ENCODE measurements at places on chromosomes 5 and 9.

DNA sequence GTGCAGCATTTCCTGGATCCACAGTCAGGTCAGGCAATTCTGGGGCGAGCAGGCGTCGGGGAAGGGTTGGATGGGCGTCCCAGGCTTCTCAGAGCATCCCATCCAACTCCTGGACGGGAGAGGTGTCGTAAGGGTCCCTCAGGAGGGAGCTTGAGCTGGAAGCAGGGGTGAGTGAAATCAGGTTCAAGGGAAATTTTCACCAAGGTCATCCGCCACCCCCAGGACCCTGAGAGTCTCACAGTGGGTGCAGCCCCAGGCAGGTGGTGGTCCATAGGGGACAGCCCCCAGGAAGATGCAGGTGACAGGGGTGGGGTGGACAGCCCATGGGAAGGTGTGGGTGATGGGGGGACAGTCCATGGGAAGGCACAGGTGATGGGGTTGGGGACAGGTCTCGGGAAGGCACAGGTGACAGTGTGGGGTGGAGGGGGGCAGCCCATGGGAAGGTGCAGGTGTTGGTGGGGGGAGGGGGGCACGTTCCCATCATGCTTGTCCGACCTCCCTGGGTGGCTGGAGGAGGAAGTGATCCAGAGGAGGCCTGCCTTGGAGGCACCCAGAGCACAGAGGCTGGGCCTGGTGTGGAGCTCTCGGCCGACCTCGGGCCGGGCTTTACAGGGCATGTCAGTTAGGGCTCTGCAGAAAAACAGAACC, 48.9 kb downstream of the AHRR start:
- DNase-seq = no peak

- DNase-seq = no peak
Measured at GRCh38 chr5:179217956-179218942, 127.0 kb downstream of the ADAMTS2 start.

DNA sequence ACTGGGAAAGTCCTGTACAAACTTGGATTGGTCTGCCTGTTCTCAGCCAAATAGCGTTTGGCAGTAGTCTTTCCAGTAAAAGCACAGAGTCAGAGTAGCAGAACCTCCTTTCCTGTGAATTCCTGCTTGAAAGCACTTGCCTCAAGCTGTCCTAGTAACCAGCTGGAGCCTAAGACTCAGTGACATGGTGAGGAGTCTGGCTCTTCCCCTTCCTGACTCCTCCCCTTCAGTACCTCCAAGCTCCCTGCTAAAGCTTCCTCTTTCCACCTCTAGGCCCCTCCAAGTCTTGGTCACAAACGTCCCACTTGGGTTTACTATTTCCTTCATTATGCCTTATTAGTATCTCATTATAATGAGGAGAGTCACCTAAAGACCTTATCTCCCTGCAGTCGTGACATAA, 21.4 kb upstream of the FAM81B start:
- no peak for DNase-seq

DNA sequence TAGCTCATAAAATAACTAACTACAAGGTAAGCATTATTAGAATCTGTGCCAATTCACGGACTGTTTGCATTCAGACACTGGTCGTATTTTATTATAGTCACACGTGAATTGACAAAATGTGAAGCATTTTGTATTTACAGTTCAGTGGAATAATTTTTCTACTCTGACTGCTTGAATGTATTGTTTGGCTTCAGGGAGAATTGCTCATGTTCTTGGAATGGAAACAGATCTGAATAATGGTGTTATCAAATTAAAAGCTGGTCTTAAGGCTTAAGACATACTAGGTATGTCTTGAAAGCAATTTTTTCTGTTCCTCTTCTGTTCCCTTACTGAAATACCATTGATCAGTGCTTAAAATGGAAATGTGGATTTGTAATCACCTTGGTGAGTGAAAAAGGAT, 543.7 kb upstream of the TLE4 start:
- DNase-seq = no peak

DNA sequence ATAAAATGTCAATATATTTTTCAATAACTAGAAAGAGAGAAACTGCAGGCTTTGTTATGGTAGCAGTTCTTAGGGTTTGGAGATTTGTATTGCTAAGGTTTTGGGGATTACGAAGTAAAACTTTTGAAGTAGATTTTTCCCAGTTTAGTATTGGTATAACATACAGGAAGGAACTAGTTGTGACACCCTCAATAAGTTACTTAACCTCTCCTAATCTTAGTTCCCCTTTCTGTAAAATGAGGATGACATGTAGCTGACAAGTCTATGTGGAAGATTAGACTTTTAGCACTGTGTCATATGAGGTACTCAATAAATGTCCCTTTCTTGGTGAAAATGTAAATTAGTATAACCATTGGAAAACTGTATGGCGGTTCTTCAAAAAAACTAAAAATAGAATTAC, 73.4 kb upstream of the ATG10 start:
- DNase-seq = no peak

DNA sequence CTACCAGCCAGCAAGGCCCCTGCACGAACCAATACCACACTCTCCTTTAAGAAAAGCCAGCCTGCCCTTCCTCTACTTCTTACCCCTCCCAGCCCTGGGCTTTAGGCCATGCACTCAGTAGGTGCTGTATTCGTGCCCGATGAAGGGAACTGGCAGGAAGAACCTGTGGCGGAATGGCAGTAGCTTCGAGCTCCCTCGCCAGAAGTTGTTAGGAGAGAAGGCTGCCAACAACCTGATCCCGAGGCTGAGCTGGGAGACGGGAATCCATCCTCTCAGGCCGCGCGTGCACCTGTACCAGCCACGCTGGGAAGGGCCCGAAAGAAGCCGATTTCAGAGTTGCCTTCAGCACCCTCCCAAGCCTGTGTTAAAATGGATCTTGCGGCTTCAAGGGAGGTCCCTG, 45.3 kb upstream of the AKNA start:
- DNase-seq = no peak

GRCh38 chr5:52657247-52657645, 130.5 kb upstream of the ITGA1 start:
- DNase-seq = no peak

DNA sequence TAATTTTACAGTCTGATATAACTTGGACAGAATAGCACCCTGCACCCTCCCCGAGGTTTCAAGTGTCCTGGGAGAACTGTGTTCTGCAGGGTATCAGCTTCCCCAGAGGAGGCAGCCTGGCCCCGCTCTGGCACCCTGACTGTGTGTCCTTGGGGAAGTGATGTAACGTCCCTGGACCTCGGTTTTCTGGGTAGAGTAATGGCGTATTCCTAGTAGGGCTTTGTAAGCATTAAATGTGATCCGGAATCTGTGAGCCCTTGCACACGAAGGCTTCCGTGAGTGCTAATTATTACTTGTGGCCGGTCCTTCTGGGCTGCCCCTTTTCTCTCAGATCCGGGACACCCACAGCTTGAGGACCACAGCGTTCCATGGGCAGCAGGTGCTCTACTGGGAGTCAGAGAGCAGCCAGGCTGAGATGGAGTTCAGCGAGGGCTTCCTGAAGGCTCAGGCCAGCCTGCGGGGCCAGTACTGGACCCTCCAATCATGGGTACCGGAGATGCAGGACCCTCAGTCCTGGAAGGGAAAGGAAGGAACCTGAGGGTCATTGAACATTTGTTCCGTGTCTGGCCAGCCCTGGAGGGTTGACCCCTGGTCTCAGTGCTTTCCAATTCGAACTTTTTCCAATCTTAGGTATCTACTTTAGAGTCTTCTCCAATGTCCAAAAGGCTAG, 1.0 kb upstream of the CACFD1 start:
- no peak for DNase-seq

GRCh38 chr9:131500377-131500776, 2.3 kb upstream of the POMT1 start:
- peak; percentile 80 for DNase-seq

DNA sequence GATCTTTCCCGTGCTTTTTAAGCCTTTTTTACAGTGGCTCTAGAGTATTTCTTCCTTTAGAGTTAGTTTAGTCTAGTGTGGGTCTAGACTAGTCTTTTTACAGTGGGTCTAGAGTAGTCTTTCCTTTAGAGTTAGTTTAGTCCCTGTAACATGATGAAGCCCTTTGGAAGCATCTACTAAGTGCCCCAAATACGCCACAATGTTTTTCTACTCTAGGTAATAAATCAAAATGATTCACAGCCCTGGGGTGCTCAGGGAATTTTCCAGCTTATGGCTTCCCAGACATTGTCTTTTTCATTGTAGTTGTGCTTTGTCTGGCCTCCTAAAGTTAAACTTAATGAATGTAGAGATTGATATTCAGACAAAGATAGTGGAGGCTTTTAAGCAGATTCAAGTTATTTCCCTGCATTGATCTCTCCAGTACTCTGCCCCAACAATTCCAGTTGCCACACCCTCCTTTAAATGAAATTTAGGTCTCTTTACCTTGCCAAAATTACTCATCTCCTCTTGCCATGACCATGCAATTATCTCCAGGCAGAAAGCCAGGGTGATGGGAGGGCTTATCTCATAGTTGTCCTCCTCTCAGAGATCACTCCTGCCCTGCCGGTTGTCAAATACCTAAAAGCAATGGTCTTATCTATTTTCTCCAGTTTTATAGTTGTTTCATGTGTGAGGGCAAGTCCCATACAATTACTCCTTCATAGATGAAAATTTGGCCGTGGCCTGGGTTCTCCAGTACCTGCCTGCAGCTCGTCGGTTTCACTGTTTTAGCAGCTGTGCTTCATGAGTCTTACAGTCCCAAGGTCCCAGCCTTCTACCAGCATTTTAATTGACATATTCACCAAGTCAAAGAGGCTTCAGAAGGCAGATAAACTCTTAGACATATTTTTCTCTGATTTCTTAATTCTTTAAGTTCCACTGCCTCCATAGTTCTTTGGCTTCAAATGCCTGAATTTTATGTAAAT, 794.0 kb upstream of the COX7C start:
- DNase-seq = no peak

DNA sequence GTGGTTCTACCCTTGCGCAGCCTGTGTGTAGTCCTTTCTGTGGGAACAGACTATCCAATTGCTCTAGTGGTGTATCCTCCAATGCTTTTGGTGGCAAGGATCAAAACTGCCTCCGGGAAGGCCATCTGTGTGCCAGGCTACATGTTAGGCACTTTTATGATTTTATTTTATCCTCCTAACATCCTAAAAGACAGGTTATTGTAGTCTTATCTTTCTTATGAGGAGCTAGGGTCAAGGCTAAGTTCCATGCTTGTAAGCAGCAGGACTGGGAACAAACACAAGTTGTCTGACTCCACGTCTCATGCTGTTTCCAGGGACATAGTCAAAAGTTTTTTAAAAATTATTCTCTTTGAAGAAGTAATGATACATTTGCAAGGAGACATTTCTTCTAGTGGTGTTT, 278.7 kb upstream of the ADAMTSL1 start:
- DNase-seq = no peak

- no peak for DNase-seq
Measured at GRCh38 chr5:51395245-51395644, 12.0 kb downstream of the ISL1 start.

DNA sequence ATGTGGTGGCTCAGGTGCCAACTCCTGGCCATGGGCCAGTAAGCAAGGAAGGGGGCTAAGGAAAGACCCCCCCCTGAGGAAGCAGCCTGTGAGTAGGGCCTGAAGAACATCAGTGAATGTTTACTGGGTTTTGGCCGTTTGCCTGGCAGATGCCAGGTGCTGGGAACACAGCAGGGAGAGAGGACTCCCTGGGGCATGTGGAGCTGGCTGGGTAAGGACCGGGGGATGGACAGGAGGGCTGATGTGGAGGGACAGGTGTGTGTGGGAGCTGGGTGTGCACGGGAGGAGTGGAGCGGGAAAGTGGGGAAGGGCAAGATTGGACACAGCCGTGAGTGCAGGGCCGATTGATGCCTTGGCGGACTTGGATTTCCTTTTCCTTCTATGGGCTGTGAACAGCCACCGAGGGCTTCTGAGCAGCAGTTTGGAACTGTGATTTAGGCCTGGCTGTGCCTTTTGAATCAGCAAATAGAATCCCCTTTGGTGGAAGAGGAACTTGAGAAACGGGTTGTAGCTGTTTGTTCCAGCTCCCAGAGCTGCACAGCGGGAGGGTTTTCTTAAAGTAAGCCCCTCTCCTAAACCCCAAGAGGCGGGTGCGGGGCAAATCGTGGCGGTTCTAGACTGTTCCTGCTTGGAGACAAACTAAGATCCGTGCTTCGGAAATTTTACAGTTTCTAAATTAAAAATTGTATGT, 3.1 kb downstream of the HMCN2 start:
- DNase-seq = no peak

DNA sequence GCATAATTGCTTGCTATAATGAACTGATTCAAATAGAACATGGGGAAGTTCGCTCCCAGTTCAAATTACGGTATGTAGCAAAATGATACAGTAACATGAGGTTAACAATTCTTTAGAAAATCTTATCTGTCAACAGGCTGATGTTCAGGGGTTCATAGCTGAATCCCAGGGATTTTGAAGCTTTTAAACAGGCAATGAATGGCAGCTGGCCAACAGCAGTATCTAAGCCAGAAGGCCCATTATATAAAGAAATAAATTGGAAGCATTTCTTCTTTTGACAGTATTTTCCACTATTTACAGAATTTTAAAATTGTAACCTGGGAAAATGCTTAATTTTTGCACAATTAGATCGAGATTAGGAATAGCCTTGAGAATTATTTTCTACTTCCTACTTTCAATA, 126.8 kb downstream of the PDE8B start:
- DNase-seq = no peak

DNA sequence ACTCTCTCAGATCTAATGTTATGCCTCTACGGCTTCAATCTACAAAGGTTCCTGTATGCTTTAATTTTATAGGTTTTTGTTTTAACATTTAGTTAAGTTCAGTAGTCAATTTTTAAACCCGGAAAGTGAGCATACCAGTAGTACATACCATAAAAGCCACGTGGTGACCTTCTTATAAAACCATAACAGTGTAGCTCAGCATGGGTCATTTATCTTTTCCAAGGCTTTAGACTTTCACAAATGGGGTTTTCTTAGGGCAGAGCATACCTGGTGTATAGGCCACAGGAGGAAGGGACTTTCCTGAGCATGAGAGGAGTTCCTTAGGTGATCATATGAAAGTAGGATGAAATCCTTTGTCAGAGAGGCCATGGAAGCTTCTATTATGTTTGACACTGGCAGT, 23.2 kb downstream of the ECM2 start:
- no peak for DNase-seq

GRCh38 chr5:78504704-78505677, 143.6 kb downstream of the LHFPL2 start:
- no peak for DNase-seq

DNA sequence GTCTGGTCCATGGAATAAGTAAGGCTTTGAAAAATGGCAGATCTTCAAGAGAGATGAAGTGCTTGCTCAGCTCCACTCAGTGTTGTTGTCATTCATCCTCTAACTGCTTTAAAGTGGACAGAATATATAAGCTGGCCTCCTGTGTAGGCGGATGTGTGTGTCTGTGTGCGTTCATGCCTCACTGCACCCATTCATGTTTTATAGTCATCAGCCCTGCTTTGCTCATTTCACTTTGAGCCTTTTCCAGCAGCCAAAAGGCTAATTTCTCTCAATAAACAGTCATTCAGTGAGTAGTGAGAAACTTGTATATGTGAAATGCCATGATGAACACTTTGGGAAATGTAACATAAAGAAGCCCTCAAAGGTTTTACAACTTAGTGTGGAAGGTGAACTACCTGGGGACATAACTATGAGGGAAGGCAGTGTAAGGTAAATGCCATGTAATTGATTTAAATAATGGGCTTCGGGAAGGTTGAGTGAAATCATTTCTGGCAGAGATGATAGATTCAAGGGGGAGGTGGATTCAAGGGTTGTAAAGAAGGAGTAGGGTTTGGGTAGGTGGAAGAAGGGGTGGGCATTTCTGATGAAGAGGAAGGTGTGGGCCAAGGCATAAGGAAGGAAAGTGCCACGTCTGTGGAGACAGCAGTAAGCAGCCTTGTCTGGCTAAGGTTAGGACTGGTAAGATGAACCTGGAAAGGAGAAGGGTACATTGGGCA, 15.7 kb downstream of the TTC23L start:
- DNase-seq = no peak

GRCh38 chr5:138444774-138445546, 6.1 kb downstream of the REEP2 start:
- no peak for DNase-seq

Measured in activated naive CD4-positive, alpha-beta T cell treated with Interleukin-2 at 50 U/mL for 16 hours (primary cell).